WTC11 (cell line): ENCODE measurements at places on chromosomes 7 and 10.

DNA sequence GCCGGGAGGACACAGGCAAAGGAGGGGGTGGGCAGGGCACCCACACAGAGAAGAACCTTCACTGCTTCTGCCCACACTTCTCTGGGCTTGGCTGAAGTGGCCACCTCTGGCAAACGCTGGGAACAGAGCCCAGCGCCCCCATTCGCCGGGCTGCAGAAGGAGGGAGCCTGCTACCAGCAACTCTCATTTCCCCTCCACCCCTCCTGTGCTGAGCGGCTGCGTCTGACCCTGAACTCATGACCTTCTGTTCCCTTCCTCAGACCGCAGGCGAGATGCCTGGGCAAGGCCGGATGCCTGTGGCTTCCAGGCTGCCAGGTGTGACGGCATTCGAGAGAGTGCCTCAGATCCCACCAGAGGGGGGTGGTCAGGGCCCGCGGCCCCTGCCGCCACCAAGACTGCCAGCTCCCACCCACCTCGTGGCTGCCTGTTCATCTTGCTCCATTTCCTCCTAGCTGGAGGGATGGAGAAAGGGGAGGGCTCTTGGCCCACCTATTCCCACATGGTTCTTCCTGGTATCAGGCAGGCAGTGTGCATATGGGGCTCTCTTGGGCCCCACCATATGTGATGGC lies 19.8 kb downstream of the DNAJB12 start:
- no peaks in the 10 kb centered on the region for H3K27me3 ChIP-seq
- H3K4me1 ChIP-seq, result peaks cover 34% of the 10 kb centered on the region
- H3K36me3 ChIP-seq, result peaks cover 9% of the 10 kb centered on the region
- DNase-seq, result no peak
- H3K27ac ChIP-seq, result 0 out of 2 replicates have a peak overlapping the region, but pooled peaks have one; percentile 36
- H3K4me3 ChIP-seq, result no peak overlapping the region

DNA sequence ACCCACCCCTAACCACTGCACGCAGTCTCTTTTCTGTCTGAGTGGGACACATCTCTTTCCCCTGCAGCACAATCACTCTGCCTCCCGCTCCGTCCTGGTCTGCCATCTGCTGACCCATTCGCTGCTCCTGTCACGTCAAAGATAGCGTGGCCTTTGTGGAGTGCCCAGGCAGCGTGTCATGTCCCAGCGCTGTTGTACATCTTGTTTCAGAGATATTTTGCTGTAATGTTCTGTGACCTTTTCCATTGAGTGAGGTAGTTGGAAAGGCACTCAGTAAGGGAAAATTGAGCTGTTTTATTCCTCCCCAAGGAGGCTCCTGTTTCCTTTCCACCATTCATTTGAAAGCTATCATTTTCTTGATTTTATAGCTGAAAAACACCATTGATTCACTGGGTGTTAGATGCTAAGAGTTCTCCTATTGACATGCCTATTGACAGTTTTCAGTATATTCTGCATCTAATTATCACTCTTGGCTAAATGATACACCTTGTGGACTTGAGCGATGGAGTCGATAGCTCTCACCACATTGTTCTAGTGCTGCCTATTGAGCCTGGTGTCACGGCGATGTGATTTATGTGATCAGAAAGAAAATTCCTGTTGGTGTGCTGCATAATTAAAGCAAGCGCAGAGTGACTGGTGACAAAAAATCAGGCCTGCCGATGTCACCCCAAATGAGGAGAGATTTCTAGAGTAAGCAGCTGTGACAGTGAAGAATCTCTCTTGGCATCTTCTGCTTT lies 372.6 kb downstream of the LRMDA start:
- no peak overlapping the region for H3K27ac ChIP-seq
- no peaks in the 10 kb centered on the region for H3K36me3 ChIP-seq
- no peaks in the 10 kb centered on the region for H3K27me3 ChIP-seq

DNA sequence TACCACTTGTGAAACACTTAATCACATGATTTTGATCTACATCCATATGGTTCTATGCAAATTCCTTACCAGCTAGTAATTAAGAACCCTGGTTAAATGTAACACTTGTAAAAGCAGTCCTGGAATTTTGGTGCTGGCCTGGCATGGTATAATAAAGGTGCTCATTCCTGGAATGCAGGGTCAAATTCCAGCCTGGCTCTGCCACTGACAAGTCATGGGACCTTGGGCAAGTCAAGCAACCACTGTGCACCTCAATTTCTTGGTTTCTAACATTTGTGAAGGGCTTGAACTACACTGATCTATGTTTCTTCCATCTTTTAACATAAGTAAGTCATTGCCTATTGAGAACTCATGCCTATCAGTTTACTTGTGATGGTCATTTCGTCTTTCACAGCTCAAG lies 91.9 kb upstream of the PIK3CG start:
- no peaks in the 10 kb centered on the region for H3K36me3 ChIP-seq
- no peak for DNase-seq
- no peak overlapping the region for H3K27ac ChIP-seq
- no peak overlapping the region for H3K4me3 ChIP-seq

DNA sequence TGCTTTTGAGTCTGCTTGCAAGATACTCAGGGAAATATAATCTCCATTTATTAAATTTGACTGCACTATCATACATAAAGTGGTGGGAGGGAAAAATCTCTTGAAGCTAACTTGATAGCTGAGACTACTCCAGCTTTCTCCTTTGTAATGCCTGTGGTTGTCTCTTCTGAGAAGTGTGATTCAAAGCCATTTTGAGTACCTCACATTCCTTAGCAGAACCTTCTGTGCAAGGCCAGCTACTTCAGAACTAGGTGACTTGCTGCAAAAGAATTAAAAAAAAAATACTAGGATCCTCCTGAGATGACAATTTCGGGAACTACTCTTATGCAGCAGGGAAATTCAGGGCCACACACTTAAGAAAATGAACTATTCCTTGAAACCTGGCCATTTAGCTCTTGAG lies 294.8 kb downstream of the MDFIC start:
- H3K27me3 ChIP-seq, result peaks cover 81% of the 10 kb centered on the region
- DNase-seq, result no peak
- no peaks in the 10 kb centered on the region for H3K36me3 ChIP-seq
- H3K4me3 ChIP-seq, result no peak overlapping the region

DNA sequence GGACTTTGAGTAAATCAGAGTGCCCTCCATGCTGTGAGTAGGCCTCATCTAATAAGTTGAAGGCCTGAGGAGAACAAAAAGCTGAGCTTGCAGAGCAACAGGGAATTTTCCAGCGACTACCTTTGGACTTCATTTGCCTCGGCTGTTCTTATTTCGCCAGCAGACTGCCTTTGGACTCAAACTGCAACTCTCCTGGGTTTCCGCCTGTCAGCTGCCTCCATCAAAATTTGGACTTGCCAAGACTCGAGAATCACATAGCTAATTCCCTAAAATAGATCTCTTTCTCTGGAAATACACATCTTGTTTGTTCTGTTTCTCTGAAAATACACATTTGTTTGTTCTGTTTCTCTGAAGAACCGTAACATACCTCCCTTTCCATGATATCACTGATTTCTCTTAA lies 93.8 kb downstream of the ITGB8 start:
- H3K27me3 ChIP-seq, result no peaks in the 10 kb centered on the region
- no peaks in the 10 kb centered on the region for H3K4me1 ChIP-seq
- no peaks in the 10 kb centered on the region for H3K36me3 ChIP-seq
- no peak for DNase-seq
- no peak overlapping the region for H3K27ac ChIP-seq
